ENCODE measurements at places on chromosomes 11 and 22.

GRCh38 chr11:813456-814096, 3.8 kb downstream of the RPLP2 start:
- DNase-seq = no peak

GRCh38 chr11:127656116-127656836, 655.7 kb upstream of the KIRREL3 start:
- no peak for DNase-seq

GRCh38 chr11:2887515-2888195, 2.1 kb upstream of the CDKN1C start:
- no peak for DNase-seq

DNA sequence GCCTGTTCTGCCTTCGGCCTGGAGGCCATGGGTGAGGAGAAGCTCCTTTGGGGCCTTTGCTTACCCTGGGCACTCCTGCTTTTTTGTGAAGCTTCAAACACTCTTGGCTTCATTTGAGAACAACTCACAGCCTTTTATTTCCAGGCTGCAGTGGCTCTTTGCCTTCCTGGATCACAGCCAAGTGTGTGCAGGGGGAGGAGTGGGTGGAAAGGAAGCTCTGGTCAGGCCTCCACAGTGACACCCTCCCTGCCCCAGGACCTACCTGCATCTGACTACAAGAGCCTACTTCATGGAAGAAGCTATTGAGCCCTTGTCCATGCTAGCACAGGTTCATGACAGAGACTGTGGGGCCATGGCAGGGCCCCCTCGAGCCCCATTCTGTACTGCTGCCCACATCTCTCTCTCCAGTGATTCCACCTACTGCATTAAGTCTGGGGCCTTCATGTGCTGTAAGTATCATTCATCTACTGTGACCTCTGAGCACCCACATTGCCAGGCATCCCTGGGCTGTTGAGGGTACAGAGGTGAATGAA, 52.3 kb downstream of the GAB4 start:
- DNase-seq = peak; percentile 33

GRCh38 chr11:70603114-70603755, 204.9 kb downstream of the CTTN start:
- no peak for DNase-seq

- DNase-seq = peak; percentile 68
These were observed 36.6 kb downstream of the ST3GAL4 start for GRCh38 chr11:126391970-126392632.

DNA sequence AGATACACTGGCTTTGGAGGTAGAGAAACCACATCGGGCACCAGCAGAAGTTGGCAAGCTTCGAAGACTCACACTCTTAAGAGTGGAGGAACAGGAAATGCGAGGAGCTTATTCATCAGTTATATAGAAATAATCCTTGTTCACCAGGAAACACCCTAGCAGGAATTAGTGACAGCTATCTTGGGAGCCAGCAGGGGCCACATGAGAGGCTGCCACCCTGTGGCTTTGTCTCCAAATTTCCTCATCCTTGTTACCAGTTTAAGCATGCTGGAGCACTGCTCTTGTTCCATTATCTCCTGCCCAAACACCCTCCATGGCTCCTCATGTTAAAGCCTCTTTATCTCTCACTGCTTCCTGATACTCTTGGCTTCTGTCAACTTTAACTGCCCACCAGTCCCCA, 131.0 kb downstream of the PLEKHA7 start:
- DNase-seq = peak; percentile 18

GRCh38 chr22:19535001-19535400, 10.8 kb upstream of the CLDN5 start:
- DNase-seq = no peak

DNA sequence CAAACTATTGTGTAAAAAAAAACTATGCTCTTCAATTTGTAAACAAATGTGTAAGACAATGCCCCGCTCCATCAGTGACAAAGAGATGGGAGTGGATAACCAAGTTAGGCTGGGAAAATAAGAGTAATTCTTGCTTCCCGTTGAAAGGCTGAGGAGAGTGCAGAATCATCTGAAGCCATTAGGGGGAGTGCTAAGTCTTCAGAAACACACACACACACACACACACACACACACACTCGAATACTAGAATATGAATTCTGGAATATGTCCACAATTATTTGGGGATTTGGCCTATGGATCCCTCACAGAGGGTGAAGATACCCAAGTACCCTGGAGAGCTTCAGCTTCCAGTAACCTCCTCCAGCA, 27.8 kb upstream of the ROBO3 start:
- no peak for DNase-seq

Data from substantia nigra (tissue), 51 donors.